ENCODE measurements at places on chromosomes 3 and 15.

DNA sequence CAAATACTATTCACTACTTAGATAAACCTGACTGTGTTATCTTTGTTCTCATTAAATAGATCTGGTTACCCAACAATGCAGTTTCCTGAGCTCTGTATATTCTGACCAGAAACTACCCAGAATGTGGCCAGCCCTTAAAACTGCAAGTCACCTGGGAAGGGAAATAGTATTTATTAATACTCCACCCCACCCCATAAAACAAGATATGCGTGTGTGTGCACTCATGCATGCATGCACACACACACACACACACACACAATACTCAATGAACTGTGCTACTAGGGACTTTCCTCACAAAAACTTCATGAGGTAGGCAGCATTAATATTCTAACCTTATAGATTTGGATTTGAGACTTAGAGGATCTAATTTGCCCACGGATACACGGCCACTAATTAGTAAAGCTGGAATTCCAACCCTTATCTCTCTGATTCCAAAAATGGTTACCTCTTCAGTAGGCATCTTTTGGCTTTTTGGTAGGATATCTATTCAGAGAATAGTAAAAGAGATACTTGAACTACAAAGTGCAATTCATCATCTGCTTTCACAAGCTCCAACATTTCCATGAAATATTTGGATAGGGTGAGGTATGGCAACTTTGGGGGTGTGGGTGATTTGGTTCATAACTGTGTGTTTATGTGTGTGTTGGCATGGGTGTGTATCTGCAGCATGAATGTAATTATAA, 197.0 kb upstream of the CFAP20DC start:
- DNase-seq = no peak

DNA sequence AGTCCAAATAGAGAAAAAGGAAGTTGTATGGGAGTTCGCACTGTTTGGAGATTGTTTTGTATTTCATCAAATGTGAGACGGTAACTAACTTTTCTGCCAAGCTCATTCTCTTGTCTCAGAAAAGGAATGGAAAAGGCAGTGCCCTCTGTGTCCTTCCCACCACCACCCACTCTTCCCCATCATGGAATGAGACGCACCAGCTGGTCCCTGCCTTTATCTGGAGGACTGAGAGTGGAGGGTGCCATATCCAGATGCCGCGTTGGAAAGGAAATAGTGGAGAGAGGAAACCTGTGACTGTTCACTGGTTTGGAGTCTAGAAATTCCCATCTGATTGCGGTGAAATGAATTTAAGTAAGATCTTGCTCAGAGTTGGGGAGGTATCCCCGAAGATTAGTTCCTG, 3.7 kb upstream of the CCK start:
- DNase-seq = no peak

GRCh38 chr15:78537266-78537905, 2.9 kb upstream of the PSMA4 start:
- DNase-seq = no peak

DNA sequence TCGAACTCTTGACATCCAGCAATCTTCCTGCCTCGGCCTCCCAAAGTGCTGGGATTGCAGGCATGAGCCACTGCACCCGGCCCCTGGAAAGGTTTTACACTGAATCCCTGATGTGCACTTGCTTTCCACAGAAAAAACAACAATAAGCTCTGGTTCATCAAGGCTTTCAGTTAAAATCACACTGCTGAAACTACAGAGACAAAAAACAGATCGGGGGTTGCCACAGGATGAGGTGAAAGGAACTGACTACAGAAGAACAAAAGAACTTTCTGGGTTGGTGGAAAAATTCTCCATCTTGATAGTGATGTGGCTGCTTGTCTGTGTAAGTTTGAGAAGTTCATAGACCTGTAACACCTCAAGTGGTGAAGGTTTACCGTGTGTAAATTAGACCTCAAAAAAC, 2.9 kb downstream of the RAB43 start:
- peak; percentile 71 for DNase-seq

DNA sequence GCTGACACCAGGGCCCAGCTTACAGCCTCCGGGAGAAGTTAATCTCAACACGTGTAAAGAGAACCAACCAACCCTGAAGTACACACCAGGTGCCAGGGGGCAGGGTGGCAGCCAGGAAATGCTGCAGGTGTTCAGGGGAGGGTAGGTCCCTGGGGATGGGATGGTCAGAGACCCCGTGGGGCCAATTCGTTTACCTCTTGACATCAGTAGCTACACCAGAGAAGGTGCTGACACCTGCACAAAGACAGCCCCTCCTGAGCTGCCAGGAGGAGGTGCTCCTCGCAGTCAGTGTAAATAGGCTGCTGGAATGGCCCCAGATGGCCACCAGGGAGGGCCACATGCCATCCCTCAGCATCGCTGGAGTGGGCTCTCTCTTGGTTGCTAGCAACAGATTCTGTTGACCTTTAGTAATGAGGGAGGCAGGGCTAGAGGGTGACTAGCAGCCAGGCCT, 52.8 kb downstream of the CORO2B start:
- DNase-seq = no peak

DNA sequence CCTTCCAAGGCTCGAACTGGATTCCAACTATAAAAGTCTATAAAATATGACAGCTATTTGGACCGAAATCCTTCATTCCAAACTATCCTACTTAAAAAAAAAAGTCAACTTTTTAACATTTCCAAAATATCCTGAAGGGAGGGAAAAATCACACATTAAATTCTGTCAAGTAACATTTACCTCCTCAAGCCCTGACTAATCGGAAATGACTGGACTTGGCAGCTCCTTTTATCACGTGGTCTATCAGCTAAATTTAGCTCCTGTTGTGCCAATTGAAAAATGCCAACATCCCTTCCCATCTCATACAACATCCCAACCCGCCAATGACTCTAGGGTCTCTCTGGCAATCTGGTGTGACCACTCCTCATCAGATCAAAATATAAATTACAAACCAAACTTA, 297.9 kb downstream of the FHIT start:
- DNase-seq = no peak

DNA sequence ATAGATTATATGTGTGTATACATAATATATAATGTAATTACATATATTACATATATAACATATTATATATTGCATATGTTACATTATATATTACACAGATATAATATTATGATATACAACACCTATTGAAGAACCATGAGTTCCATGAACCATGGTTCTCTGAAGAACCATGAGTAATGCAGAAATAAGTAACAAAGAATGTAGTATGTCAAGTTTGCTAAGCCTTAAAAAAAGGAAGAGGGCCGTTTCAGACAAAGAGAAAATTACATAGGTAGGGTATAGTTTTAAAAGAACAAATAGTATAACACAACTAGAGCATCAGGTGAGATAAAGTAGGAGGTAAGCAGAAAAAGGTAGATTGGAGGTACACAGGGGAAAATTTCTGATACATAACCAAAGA, 177.0 kb downstream of the FGF12 start:
- no peak for DNase-seq

- no peak for DNase-seq
Observed at GRCh38 chr15:38857814-38858213, 293.2 kb upstream of the RASGRP1 start.

DNA sequence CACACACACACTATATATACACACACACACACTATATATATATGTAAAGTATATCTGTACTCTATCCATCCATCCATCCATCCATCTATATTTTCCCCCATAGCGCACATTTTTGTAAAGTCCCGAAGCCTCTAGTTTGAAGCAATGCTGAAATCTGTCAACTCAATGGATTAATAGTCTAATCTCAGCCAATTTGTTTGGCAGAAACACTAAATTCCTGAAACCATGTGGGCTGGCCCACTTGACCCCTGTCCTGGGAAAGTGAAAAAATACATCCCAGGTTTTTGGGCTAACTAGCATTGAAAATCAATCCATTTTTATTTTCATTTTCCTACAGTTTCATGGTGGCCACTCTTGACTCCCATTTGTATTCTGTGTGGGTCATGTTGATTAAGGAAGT, 166.7 kb downstream of the SLCO3A1 start:
- DNase-seq = no peak

- DNase-seq = no peak
Observed at GRCh38 chr15:94247789-94248638, 16.7 kb downstream of the MCTP2 start.

DNA sequence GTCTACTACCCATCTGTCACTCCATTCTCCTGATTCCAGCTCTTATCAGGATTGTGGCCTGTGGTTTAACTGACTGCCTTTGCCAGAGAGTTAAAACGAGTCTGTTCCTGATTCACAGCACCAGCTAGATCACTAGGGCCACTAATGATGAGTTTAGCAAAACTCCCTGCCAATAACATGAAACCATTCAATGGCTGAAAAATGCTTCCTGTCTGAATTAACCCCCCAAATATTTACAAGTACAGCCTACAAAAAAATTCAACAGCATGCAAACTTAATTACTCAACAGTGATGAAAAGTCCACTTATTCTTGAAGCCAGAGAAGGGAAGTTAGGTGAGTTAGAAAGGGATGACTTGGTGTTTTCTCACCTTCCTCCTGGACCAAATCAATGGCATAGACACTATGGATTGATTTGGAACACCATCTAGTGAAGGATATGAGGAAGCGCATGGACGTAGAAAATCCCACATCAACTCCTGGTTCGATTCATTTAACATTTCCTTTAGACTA, 141.4 kb downstream of the TGFBR2 start:
- DNase-seq = no peak

DNA sequence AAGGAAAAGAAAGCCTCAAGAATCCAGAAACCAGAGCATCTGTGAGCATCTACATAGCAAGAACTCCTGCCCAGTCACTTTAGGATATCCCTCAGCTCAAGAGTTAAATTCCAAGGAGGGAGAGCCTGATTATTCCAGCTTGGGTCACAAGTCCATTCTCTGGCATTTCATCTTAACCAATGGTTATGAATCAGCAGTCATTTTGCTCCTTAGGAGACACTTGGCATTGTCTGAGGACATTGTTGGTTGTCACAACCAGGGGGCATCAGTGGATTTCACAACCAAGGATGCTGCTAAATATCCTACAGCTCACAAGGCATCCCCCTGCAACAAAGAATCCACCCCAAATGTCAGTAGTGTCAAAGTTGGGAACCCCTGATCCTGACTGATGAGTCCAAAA, 51.0 kb upstream of the LMCD1 start:
- DNase-seq = no peak

GRCh38 chr15:74261685-74262084, 25.6 kb downstream of the CCDC33 start:
- no peak for DNase-seq

DNA sequence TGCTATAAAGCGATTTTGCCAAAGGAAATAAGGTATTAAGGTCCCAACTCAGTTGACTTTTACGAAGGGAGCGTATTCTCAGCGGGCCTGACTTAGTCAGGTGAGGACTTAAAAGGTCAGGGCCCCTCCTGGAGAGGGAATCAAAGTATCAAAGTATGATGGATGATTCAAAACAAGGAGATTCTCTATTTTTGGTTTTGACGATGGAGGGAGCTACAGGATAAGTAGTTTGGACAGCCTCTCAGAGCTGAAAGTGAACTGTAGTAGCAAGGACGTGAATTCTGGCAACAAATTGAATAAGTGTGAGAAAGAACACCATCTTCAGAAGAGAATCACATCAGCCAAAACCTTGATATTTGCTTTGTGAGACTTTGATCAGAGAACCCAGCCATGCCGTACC, 1186.5 kb downstream of the SI start:
- no peak for DNase-seq

GRCh38 chr3:183811638-183812037, 13.7 kb downstream of the MAP6D1 start:
- no peak for DNase-seq

DNA sequence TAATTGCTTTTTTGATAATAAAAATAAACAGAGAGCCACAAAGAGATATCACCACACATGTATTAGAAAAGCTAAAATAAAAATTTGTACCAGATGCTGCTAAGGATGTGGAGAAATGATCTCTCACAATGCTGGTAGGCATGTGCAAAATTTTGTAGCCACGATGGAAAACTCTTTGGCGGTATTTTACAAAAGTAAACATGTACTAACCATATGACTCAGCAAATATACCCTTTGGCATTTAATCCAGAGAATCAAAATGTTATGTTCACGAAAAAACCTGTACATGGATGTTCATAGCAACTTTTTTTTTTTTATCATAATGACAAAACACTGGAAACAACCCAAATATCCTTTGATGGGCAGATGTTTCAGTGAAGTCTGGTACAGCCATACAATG, 261.2 kb downstream of the LPP start:
- DNase-seq = no peak

DNA sequence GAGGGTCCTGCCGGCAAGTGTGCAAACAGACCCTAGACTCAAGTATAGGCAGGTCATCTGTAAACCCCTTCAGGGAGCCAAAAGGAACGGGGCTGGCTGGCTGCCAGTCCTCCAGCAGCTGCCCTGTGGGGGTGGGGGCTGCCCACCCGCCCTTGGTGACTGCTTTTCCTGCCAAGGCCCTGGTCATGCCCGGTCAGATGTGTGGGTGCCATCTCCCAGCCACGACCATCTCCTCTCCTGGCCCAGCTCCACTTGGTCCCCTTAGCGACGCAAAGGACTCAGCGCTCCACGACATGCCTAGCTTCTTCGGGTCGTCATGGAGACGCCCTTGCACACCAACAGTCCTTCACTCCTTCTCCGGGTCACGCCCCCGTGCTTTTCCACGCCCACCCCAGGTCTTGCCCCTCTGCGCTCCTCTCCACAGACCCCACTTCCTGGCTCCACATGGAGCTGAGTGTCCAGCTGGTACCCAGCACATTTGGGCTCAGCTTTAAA, 2.4 kb downstream of the MUC4 start:
- no peak for DNase-seq

GRCh38 chr15:52232327-52232726, 41.1 kb upstream of the GNB5 start:
- DNase-seq = no peak

DNA sequence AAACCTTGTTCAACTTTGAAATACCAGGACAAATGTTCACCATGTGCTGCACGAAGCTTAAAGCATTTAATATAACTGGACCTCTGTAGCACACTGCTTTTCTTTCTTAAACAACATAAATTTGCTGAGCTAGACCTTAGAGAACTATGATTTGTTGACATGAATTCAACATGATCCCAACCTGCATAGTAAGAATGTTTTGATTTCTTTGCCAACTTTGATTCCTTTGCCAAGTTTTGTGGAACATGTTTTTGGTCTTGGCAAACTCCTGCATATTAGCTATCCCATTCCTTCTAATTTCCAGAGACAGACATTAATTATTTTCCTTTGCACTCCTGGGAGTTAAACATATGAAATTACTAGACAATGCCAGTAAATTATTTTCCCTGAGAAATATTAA, 197.2 kb upstream of the RBMS3 start:
- no peak for DNase-seq

DNA sequence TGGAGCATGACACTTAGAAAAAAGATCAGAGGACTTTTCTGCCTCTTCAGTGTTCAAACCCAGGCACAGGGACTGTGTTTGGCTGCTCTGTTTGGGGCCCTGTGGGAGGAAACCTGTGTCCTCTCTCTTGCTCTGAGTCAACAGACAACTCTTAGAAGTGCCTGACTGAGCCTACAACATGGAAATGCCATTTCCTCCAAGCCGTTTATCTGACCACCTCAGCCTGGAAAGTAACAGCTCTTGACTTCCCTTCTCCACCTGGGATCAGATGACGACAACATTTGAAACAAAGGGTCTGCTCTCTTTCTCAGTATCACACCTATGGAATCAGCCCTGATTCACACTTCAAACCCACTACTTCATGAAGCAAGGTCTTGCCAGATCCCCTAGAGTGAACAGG, 91.3 kb upstream of the CTDSPL start:
- no peak for DNase-seq

- no peak for DNase-seq
Observed at GRCh38 chr3:106533093-106533787, 664.4 kb upstream of the CBLB start.

GRCh38 chr3:55330756-55331155, 156.3 kb downstream of the WNT5A start:
- DNase-seq = no peak

- DNase-seq = no peak
Observed at GRCh38 chr15:26624128-26624527, 148.7 kb downstream of the GABRB3 start.

All from stimulated activated naive CD4-positive, alpha-beta T cell (primary cell).